Mesothelial cell of epicardium (in vitro differentiated cells): ENCODE measurements at places on chromosomes 3 and 15. TPM values are rescaled to one million over a fixed set of nuclear protein-coding genes. Genes with fewer than 3 reads are reported as not detected.
A peak's percentile ranks its signal among the peaks of the same experiment; 100 is the strongest.

GRCh38 chr3:139006051-139006716 lies at the start of gene PRR23A:
PRR23A (minus strand) TSS chr3:139006268; CDS start chr3:139006268, 0 bp downstream.
- DNase-seq: no peak

- peak; percentile 46 for DNase-seq
Measured at GRCh38 chr3:112333381-112334317, 693 bp downstream of the CD200 start.

- no peak for DNase-seq
Measured at GRCh38 chr3:134675726-134676256, 25.0 kb upstream of the KY start.

GRCh38 chr3:87756616-87757015 lies 302.2 kb downstream of the CGGBP1 start:
- DNase-seq: no peak

Gene CEP97
- total RNA-seq: 18.7 to 22.8 TPM (median 20.2 TPM) in 3 replicates

Gene ASB14
- total RNA-seq: not detected in 3 replicates

Gene LRRC2
- 0.87 to 1.7 TPM (median 0.97 TPM) in 3 replicates for total RNA-seq

Gene CYP11A1
- 5.2 to 7.0 TPM (median 5.3 TPM) in 3 replicates for total RNA-seq
